ENCODE measurements at places on chromosomes 6 and 20. TPM values are rescaled to one million over a fixed set of nuclear protein-coding genes. Genes with fewer than 3 reads are reported as not detected.

SRSF12 gene
- not detected for total RNA-seq

CYP24A1 gene
- 39.6 TPM for total RNA-seq

TRIM15 gene
- not detected for total RNA-seq

ADGRF4 gene
- total RNA-seq, result 0.37 TPM

FABP7 gene
- not detected for total RNA-seq

TSHZ2 gene
- 11.9 TPM for total RNA-seq

TSPYL4 gene
- total RNA-seq, result 12.0 TPM

NHSL1 gene
- total RNA-seq, result 10.1 TPM

OPRL1 gene
- total RNA-seq, result 0.59 TPM

OR2H1 gene
- not detected for total RNA-seq

NEDD9 gene
- 79.4 TPM for total RNA-seq

DNA sequence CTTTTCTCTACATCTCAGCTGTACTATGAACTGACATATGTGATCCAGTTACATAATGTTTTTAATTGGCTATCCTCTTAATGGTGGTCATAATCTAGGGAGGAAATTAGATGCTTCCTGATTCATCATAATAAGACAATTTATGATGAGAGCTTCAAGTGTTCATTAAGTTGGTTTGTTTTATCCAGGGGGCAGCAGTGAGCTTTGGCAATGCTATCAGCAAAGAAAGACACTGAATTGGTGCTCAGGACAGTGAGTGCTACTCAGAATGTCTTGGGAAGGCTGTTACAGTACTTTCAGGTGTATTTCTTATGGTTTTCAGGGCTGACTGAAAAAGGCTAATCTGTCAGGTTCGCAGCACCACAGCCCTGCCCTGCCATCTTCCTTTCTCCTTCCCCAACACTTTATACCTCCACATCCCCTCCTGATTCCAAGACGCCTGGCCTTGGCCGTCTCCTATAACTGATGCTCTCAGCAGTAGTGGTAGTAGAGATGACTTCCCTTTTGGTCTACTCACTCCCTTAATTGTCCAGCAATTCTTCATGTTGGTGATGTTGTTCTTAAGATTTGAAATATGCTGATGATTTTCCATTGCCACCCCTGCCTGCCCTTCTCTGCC is 67.0 kb upstream of the TNFAIP3 start:
- DNase-seq, result peak; percentile 76

DNA sequence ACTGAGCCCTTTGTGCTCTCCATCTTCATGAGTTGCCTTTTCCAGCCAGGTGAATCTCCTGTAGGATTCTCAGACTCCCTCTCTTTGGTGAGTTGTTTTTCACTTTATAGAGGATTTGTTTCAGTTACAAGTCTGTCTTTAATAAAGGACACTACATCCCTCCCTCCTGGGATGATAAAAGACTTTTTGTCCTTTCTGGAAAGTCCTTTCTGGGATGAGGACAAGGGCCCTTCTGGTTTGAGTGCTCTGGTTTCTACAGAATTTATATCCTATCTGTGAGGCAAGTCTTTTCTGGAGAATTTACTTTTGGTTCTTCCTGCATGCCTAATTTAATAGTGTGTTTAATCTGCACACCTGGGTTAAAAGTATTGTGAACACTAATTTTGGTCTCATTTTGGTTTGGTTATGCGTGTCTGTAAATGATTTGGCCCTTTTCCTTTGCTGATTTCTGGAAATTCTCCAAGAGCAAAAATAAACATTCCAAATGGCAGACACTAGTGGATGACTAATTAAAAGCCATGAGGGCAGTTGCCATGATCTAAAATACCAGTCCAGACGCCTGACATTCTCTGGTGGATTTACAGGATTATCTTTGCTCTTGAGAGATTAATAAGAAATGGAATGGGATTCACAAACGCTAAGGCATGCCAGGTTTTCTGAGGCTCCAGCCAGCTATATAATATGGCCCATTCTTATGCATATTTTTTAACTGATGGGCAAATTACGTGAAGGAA is 44.8 kb downstream of the TCP11 start:
- DNase-seq, result peak; percentile 95

GRCh38 chr6:5457983-5458683 is 196.8 kb downstream of the FARS2 start:
- peak; percentile 54 for DNase-seq

DNA sequence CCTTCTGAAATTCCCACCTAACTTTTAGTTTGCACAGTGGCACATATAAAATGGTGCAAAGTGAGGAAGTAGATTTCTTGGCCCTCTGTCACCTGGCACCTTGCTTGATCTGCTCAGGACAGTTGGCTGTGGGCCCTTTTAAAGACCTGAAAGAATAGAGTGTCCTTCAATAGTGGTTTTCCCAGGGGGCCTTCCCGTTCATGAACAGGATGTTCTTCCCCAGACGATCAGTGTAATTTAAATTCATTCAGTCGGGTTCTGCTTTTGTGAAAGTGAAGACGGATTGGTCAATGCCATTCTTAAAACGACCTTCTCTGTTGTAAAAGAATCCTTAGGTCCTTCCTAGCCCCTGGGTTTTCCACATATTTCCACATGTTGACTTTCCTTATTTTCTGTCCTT is 178.5 kb downstream of the SASH1 start:
- no peak for DNase-seq

GRCh38 chr6:148398244-148398643 is 55.6 kb downstream of the SASH1 start:
- no peak for DNase-seq

DNA sequence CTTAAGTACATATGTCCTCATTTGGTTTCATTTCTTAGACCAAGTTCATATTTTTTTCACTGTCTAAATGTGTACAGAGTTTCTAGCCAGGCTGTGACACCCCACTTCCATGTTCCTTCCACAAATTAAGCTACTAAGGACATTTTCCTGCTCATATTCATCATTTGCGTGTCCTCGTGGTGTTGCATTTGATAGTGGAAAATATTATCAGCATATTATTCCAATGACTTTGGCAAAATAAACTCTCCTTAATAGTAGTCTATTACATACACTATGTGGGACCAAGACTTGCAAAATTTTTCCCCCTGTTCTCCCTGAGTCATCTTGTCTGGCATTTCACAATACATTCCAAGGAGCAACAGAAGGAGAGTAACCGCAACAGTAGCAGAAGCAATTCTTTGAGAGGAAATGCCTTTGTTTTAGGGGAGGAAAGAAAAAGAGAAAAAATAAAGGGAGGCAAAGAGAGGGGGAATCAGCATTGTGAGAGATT is 599.2 kb downstream of the COL12A1 start:
- DNase-seq, result peak; percentile 96

DNA sequence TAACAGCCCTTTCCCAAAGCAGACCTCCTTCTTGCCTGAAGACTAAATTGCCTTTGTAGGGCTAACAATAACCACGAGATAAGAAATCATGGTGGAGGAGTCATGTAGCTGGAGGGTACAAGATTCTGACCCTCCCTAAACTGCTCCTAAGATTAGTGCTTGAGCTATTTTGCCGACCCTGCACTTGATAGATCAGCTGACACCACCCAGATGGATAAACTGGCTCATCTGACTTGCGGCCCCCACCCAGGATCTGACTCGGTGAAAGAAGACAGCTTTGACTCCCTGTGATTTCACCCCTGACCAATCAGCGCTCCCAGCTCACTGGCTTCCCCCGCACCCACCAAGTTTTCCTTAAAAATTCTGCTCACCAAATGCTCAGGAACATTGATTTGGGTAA is 57.6 kb upstream of the UNC93A start:
- DNase-seq, result no peak

DNA sequence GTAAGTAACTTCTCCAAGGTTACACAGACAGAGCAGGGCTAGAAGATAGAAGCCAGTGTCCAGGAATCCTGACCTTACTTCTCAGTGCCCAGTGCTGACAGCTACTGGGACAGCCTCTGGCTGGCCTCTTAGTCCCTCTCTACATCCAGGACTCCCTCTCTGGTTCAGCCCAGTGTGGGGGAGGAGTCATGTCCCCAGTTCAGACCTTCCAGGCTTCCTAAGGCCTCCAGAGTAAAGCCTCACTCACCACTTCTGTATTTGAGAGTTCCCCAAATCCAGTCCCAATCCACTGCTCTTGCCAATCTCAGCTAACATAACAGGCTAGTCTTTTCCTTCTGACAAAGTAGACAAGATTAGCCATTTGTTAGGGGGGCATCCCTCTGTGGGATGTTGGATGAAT is 36.9 kb upstream of the EPB41L1 start:
- no peak for DNase-seq

DNA sequence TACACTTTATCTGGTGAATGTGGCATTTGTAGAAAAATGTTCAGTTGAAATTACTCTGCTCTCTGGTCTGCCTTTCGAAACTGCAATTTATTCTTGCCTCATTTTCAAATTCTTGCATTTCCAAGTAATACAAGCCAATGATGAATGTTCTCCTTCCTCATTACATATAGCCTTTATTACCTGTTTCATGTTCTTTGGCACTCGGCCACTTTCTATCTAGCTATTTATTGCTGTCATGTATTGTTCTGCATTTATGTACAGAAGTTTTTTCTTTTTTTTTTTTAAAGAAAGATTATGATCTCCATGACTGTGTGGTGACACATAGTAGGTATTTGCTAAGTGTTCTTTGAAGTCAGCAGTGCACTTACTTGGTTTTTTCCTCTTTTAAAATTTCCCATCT is 261.4 kb downstream of the ZFAND3 start:
- no peak for DNase-seq

- DNase-seq, result no peak
These were observed 12.8 kb downstream of the NFATC2 start for GRCh38 chr20:51529758-51530157.

DNA sequence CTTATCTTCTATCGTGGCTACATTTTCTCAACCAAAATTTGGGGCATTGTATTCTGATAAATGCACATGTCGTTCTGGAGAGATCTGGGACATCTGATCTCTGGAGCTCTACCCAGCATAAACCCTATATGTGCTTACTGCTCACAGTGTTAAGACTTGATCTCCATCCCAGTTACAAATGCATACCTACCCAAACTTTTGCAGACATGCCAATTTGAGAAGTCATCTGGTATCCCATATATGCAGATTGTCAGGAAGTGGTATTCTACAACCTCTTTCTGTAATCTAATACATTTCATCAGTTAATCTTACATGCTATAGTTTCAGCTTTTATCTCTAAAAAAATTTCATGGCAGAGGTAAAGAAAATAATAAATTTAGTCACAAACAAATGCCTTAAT is 11.2 kb downstream of the BAG2 start:
- DNase-seq, result no peak

- DNase-seq, result peak; percentile 61
These were observed 71.2 kb downstream of the KIAA0319 start for GRCh38 chr6:24574809-24575208.

DNA sequence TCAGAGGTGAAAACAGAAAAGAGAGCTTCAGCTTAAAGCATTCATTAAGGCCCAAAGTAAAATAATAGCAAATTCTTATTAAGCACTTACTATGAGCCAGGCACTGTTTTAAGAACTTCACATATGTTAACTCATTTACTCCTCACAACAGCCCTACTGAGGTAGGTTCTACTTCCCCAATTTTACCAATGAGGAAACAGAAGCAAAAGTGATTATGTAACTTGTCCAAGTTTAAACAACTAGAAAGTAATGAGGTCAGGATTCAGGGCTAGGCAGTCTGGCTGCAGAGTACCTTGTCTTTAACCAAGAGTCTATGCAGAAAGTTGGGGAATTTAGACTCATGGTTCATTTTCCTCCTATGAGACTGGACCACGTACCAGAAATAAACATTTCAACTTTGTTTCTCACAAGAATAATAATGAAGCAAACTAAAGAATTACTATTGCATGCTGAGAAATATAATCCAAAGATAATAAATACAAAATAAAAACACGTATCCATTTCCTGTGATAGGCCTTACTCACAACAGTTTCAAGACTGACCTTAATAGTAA is 3.8 kb downstream of the COL21A1 start:
- no peak for DNase-seq

DNA sequence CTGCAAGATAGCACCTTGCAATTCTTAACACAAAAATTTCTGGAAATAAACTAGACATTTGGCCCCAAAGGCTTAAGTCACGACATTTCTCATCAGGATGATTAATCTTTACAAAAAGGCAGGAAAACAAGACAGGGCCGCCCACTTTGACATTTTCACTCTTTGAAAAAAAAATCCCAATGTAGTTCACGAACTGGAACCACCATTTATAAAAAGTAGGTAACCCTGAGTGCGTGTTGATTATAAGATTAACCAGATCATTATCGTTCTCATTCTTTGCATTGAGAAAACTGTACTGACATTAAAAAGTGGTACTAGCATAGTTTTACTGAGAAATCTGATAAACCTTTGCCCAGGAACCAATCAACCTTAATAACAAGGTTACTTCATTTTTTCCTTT is 108.8 kb downstream of the HUS1B start:
- no peak for DNase-seq

DNA sequence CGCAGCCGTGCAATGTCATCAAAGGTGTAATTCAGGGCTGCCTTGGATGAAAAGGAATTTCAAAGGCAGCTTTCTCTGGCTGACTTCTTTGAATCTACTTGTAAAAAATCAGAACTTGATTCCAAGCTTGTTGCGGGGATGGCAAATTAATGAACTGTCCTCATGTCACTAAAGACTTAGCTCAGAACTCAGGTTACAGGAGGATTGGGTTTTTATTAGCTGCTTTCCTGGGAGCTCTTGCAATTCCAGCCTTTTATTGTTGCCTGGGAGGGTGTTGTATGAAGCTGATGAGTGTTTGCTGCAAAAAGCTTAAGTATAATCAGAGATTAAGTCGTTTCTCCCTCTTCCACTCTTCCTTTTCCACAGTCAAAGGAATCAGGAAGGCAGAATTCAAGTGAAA is 113.0 kb upstream of the CDH4 start:
- DNase-seq, result no peak

DNA sequence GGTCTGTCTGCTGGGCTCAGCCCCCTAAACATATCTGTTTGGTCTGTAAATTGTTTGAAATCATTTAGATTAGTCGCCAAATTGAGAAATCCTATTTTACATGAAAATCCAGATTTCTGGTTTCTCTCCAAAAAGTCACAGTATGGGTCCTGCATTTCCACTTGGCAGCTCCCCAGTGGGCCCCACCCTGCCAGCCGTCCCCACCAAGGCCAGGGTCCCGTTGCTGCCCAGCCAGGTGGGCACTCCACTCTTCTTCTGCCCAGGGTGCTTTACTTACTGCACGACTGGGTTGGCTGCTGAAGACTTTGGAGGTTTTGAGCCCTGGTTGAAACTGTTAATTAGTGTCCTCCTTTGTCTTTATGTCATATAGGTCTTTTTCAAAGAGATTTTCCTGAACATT is 50.4 kb downstream of the ARFGEF2 start:
- DNase-seq, result no peak

GRCh38 chr20:6651016-6651415 is 116.5 kb upstream of the BMP2 start:
- DNase-seq, result peak; percentile 92

DNA sequence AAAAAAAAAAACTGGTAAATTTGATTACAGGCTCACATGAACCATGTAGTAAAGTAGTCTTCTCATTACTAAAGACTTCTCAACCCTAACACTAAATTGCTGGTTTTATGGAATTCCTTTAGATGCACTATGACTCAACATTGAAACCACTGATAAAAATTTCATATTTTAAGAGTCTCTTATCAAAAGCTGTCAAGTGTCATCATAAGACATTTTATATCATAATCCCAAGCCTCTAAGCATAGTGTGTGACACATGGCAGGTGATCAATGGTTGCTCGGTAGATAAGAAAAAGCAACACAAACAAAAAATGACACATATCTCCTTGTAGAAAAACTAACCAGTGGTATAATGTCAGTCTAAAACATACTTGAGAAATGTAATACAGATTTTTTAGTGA is 258.4 kb downstream of the RNGTT start:
- DNase-seq, result no peak
